IPS DF 6.9 (cell line): ENCODE measurements at places on chromosomes 7 and 10.

- DNase-seq: no peak
Observed at GRCh38 chr7:27714831-27715444, 25.0 kb upstream of the TAX1BP1 start.

GRCh38 chr7:49638166-49638565, 135.3 kb upstream of the VWC2 start:
- DNase-seq: no peak

GRCh38 chr10:122504610-122504950, 43.2 kb downstream of the HTRA1 start:
- DNase-seq: no peak

- DNase-seq: no peak
Observed at GRCh38 chr10:31197886-31198285, 121.1 kb upstream of the ZEB1 start.

DNA sequence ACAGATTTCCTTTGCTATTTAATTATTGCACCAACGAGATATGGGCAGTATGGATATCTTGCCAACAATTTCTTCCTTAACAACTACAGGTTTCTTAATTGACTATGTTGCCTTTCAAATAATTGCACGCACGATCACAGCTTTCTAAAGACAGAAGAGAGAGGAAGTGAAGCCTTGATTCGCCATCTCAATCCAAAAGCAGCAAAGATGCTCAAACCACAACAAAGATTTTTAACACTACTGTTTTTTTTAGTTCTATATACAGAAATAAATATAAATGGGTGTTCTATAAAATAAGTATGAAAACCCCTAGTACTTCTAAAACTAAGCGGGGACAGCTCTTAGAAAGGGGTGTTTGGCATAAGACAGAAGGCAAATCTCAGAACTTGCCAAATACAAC, 251.3 kb downstream of the SFMBT2 start:
- DNase-seq: no peak

DNA sequence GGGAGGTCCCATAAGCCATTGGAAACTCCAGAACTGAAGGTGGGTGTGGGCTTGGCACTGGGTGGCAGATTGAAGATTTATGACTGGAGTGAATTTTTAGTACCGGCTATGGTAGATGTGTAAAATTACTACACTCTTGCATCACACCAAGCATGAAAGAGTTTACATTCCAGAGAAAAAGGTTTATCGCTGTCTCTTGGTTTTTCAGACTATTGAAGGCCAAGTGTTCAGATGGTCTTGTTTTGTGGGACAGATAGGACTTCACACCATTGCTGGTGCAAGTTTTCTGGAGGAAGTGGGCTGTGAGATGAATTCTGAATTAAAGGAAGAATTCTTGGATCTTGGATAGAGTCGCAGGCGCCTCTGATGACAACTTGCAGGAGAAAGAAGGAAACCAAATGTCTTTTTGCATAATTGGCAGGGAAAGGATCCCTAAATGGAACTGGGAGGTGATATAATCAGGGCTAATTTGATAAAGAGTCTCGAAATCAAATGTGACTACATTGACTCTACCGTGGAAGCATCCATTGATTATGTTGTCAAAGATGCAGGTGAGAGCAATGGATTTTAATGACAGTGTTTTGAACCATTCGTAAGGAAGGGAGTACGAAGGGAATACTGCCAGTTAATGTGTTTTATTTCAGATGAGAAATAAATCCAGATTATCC, 14.2 kb upstream of the NMT2 start:
- DNase-seq: no peak

GRCh38 chr7:91079487-91079886, 184.7 kb upstream of the FZD1 start:
- DNase-seq: no peak

DNA sequence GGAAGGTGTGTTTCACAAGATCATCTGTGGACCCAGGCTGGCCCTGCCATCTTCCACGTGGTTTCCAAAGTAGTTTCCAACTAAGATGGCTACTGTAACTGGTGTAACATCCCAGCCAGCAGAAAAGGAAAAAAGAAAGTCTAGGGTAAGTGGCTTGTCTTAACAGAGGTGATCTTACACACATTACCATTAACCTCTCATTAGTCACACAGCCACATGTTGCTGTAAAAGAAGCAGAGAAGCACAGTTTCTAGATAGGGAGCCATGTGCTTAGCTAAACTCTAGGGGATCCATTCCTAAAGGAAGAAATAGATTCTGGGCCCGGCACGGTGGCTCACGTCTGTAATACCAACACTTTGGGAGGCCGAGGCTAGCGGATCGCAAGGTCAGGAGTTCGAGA, 54.3 kb downstream of the ZNF438 start:
- DNase-seq: no peak

GRCh38 chr10:49365675-49366415, 30.0 kb downstream of the DRGX start:
- DNase-seq: no peak

DNA sequence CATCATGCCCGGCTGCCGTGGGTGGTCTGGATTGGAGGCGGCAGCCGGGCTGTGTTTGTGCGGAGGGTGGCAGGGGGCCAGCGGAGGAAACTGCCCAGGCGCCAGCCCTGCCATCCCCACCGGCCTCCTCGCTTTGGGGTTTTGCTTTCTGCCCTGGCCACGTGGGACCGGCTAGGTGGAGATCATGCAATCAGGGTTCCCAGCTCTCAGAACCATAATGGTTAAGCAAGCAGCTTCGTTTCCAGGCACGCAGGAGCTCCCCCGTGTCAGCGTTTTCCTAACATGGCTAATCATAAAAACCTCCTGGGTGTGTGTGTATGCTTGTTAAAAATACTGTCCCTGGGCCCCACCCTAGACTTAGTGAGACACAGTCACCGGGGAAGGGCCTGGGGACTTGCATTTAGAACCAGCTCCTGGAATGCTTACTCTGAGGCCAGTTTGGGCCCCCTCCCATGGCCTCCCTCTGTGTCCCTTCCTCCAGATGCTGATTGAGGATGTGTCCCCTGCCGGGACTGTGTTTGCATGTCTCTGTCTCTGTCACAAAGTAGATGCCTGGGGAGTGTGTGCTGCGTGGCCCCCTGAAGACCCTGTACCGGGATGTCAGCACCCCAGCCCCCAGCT, 119.3 kb downstream of the CUX1 start:
- DNase-seq: peak; percentile 80

- DNase-seq: peak; percentile 41
Observed at GRCh38 chr7:30412782-30413504, 65.6 kb downstream of the NOD1 start.

- no peak for DNase-seq
Observed at GRCh38 chr7:22731766-22732165, 4.8 kb downstream of the IL6 start.

DNA sequence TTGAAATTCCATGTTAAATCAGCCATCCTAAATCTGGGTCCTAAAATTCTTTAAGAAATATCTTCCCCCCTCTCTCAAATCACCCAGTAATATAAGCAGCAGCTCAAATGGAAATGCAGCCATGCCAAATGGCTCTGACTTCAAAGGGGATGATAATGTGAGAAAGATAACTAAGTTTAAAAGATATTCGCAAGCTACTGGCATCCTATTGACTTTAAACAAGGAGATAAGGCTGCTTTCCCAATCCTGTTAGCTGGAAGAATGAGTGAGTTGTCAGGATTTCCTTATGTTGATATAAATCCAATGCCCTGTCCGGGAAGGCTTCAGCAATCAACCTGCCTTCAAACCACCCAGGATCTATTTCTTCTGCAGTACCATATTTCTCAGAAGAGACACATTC, 172.0 kb downstream of the FANK1 start:
- DNase-seq: no peak

DNA sequence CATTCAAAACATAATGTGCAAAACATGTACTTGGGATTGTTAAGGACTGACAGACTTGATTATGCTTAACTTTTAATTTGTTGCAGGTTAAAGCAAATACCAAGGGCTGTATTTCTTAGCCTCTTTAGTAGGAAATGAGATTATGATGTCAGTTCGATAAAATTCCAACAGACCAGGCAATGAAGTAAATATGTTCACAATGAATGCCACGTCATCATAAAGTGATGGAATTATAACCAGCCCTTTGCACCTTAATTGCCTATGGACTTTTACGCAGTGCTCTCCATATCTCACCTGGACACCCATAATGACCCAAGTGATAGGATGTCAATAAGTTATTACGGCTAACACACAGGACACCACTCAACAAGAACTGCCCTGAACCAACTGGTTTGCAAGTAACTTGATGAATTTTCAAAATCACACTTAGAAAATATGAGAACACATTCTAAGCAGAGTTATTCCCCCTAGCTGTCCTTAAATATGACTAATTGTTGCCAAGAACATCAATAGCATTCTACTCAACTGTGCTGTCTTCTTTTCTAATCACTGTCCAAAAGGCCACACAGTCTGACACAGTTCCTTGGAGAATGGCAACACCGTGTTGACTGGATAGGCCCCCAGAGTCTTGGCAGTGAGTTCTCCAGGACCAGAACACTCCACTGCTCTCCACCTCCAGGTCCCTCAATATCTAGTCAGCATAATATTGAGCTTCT, 115.0 kb downstream of the CHCHD3 start:
- DNase-seq: no peak

DNA sequence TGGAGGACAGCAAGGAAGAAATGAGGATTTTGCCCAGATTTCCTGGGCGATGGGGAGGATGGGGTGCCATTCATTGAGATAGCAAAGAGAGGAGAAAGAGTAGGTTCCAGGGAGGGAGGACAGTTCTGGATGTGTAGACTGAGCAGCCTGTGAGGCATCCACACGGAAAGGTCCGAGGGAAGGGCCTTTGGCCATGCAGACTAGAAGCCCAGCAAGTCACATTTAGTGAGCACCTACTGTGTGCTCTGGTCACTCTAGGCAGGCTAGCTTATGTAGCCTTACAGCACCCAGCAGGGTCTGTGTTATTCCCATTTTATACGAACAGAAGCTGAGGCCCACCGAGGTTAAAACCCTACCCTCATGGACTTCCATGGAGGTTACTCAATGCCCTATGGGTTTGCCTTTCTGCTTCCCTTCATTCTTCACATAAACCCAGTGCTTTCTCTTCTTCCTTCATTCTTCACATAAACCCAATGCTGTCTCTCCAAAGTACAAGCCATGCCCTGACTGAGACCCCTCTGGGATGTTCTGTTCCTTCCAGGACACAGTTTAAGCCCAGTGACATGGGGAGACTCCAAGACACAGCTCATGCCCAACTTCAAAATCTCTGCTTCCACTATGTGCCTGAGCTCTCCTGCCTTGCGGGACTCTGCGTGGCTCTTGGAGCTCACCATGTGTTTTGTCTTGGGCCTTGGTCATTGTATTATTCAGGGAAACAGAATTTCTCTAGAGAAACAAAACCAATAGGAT, 13.7 kb downstream of the IL2RA start:
- no peak for DNase-seq
